Liver (tissue), 10 donors: ENCODE measurements at places on chromosomes 5 and 9. TPM values are rescaled to one million over a fixed set of nuclear protein-coding genes. Genes with fewer than 3 reads are reported as not detected.

DNA sequence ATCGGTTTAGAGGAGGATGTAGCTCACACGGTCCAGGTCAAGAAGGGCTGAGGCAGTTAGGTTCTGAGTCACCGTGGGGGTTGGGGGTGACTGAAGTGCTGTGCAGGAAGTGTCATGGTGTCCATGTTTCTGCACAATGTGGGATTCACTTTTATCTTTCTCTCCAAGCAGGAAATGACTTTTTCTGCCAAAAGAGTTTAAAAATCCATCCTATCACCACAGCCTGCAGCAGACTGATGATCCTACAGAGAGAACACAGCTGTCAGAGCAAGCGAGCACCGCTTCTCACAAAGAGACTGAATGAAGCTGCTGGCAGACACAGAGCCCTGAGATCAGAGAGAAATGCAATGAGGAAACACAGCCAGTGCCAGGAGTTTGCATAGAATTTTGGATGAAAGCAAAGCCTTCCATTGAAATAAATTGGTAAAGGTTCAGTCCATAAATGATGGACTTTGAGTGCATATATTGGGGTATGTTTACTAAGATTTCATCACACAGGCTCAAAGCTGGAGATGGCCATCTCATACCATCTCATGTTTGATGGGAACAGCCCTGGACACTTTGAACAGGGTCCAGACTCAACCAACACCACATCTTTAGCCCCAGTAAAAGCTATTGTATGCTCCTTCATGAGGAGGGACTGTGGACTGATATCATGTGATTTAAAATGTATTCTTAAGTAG, 213.9 kb upstream of the FBXL7 start:
- DNase-seq = no peak

GRCh38 chr5:158451203-158451992, 592.5 kb upstream of the CLINT1 start:
- DNase-seq = no peak

- no peak for DNase-seq
These were observed 26.3 kb upstream of the FAM120AOS start for GRCh38 chr9:93479726-93480125.

DNA sequence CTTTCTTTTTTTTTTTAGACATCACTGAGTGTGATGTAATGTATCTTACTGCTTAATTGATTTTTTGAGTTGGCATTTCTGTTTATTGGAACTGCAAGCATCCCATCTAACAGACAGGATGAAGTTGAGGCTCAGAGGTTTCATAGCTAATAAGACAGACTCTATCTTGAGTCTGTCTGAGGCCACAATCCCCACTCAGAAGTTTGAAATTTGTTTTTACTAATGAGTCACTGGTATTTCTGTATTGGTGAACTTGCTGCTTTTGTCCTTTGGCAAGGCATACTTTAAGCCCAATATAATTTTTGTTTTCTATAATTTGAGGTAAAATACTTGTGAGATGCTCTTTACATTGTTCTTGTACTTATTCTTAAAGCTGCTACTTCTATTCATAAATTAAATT, 491.2 kb downstream of the PSAT1 start:
- DNase-seq = no peak

SLC23A1 gene
- 17.5 TPM for total RNA-seq

DNA sequence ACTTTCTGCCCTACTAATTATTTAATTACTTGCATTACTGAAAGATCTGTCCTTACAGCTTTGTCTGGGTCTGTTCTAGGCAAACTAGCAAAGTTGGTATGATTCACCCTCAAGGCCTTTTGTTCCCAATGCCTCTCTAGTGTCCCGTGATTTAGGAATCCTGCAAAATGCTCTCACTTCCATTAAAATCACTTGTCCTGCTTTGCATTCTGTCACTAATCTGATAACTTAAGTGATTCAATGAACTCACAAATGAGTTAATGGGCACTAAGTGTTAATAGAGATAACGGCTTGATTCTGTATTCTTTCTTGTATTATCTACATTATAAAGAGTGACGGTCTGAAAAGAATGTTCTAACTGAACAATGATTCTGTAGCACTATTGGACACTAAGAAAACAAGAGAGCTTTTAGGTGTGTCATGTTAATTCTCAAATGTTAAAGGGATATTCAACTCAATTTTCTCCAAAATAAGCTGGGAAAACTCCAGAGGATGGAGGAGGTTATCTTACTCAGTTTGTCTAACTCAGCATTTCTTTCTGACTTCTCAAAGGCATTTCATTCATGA, 697.3 kb downstream of the CETN3 start:
- no peak for DNase-seq

CENPH gene
- total RNA-seq = 0.42 TPM

MINAR2 gene
- not detected for total RNA-seq

PTGDS gene
- total RNA-seq = 5.4 TPM
